Germinal center (tissue), 1 donor: ENCODE measurements at places on chromosomes 2 and 18.

DNA sequence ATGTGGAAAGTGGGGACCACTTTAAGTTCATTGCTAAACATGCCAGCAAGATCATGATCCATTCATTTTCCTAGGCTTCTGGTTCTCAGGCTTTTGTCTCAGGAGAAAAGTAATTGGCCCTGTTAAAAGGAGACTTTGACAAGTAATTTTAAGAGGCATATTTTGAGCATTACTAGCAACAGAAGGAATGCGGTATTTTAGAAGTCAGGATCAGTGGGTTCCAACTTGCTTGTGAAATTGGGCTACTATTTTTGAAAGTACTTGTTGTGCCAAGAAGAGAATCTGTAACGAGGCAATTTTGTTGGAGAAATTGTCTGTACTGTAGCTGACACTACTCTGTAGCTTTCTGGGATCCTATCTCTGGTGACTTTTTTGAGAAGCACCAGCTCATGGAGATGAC is 59.4 kb downstream of the CERS6 start:
- no peak for DNase-seq

- no peak for DNase-seq
Measured at GRCh38 chr2:46096260-46096659, 200.9 kb upstream of the EPAS1 start.

DNA sequence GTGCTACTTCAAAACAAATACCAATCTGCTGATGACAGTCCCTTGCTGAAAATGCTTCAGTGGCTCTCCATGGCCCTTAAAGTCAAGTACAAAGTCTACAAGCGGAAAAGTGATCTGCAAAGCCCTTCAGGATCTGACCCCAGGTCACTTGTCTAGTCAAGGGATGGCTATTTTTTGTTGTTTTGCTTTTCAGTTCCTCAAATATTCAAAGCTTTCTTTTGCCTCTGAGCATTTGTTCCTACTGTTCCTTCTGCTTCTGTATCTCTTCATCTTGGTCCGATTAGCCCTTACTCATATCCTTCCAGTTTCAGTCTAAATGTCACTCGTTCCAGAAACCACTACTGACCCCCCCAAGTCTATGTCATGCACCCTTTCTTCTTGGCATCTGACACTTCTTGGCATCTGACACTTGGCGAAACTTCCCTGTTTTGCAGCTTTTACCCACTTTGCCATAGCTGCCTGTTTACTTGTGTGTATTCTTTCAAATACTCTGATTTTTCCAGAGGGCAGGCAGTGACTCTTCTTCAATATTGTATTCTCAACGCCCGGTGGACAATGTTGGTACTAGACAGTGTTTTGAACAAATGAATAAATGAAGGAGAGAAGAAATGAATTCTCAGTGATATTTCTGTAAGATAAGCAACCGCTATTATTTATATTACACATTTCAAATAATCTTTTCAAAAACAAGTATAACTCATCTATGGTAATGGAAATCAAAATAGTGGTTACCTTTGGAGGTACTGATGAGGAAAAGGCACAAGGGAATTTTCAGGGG is 175.9 kb upstream of the FN1 start:
- DNase-seq, result no peak

GRCh38 chr2:39326644-39327043 is 82.9 kb upstream of the CDKL4 start:
- no peak for DNase-seq

GRCh38 chr18:51192026-51192425 is 5.5 kb downstream of the MEX3C start:
- DNase-seq, result no peak

- no peak for DNase-seq
Measured at GRCh38 chr2:2161871-2162653, 169.0 kb downstream of the MYT1L start.

DNA sequence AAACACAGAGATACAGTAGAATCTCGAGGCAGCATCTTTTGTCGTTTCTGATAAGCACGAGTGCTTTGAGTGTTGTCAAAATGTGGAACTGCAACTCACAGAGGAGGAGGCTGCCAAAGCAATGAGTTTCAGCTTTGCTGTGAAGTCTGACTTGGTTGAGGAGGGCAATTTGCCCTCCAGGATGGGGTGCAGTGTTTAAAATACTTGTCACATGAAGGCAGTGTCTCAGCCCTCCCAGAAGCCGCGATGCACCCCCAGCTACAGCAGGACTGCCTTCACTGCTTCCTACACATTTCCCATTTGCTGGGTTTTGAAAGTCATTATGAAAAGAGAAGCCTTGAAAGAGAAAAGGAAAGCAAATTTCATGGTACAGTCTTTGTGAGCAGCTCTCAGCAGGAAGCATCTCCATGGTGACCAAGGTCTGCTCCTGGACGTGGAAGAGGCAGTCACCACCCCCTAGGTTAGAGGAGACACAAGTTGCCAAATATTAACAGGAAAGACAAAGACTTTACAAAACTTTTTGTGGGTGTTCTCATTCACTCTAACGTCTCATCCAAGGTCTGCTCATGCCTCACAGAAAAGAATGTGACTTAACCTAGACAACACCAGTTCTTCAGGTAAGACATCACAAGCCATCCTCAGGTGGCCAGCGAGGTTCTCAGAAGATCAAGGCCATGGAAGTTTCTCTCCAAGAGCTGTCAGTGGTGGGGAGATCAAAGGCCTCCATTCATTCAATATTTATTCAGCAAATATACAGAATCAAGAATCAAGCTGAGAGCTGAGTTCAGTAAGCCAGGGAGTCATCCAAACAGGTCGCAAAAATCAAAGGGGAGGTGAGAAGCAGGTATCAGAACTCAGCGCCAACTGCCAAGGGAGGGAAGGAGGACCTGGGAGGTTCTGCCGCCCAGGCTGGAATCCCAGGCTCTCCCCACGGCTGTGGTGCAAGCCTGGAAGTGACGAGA is 476.0 kb downstream of the EIPR1 start:
- no peak for DNase-seq

- DNase-seq, result no peak
Measured at GRCh38 chr2:202375033-202375608, 1.0 kb upstream of the BMPR2 start.

DNA sequence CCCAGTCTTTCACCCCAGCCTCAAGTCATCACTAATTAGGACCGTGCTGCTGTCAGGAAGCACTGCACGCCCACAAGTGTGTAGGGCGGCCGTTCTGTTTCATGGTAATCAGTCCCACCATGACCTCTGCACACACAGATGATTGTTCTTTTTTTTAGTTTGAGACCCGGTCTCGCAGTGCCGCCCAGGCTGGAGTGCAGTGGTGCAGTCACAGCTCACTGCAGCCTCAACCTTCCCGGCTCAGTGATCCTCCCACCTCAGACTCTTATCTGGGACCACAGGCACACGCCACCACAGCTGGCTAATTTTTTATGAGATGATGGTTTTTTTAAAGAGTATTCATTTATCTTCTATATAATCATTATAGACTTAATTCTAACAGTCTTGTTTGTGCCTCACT is 1.8 kb upstream of the IAH1 start:
- DNase-seq, result peak; percentile 18

- no peak for DNase-seq
Measured at GRCh38 chr18:55452123-55452611, 135.8 kb downstream of the TCF4 start.

DNA sequence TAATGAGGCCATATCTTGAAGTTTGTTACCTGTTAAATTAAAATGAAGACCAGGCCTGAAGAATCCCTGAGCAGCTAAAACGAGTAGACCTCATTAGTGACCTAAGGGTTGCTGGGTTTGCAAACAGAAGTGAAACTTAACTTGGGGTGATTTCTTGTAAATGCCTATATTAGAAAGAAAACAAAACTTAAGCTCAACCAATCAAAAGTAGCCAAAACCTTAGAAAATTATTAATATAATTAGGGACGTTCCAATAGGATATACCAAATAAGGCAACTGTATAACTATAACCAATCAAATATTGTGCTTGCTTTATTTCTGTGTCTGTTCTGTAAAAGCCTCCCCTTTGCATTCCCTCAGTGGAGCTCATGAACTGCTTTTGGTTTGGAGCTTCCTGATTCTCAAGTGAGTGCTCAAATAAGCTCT is 137.9 kb upstream of the VRK2 start:
- peak; percentile 4 for DNase-seq

- no peak for DNase-seq
Measured at GRCh38 chr2:102238039-102238756, 51.4 kb downstream of the IL1RL2 start.

DNA sequence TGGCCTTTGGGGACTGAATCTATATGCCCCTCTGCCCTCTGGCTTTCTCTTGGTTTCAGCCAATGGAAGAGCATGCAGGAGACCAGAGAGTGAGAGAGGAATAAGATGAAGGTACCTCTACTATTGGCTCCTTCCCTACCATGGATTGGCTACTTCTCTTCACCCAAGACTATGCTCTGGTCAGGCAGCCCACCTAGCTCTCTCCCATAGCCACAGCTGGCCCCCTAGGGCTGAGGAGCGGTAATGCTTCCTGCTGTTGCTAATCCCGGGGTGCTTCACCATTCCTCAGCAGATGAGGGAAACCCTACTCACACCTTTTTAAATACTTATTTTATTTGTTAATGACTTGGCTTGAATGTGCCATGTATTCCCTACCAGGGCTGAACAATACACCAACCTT is 142.4 kb downstream of the MREG start:
- no peak for DNase-seq
